ENCODE measurements at places on chromosomes 2 and 18.

DNA sequence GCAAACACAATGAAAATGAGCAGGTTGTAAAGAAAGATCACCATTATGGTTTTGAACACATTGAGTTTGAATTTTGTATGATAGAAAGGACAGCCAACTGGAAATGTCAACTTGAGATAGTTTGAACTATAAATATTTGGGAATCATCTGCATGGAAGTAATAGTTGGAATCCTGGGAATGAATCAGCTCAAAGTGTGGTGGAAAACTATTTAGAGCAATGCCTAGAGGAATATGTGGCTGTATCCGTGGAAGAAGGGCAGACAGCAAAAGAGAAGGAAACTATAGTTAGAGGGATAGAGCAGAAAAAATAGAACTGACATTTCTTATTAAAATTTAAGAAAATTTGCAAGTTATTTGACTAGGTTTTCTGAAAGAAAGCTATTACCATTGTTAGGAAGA, 112.5 kb upstream of the OTX1 start:
- DNase-seq: no peak

DNA sequence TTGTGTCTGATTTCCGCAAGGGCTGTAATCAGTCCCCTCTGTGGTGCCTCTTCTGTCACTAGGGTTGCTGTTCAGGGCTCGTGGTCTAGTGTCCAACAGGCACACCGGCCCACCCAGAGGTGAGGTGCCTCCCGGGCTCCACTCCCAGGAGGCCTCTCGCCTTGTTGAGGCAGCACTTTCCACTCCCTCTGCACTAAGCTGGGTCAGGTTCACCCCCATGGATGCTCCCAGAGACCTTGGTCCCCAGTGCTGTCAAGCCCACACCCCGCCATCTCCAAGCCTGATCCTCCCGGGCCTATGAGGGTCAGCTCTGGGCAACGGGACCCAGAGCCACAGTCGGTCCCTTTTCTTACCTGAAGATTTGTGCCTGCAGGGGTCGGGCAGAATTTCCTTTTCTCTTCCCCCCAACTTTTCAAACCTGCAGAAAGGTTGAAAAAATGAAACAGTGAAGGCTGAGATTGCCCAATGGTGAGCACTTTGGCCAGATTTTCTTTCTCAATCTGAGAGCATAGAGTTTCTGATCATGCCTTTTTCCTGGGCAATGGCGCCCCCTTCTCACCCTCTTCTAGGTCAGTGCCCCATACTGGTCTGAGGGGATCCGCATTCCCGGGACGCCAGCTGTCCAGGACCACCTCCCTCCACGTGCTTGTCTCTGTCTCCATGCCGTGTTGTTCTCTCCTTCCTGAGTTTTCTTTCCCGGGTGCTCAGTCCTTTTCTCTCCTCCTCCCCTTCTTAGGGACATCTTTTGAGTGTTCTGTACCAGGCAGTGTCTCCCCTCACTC, 148.0 kb downstream of the ASB1 start:
- DNase-seq: no peak

DNA sequence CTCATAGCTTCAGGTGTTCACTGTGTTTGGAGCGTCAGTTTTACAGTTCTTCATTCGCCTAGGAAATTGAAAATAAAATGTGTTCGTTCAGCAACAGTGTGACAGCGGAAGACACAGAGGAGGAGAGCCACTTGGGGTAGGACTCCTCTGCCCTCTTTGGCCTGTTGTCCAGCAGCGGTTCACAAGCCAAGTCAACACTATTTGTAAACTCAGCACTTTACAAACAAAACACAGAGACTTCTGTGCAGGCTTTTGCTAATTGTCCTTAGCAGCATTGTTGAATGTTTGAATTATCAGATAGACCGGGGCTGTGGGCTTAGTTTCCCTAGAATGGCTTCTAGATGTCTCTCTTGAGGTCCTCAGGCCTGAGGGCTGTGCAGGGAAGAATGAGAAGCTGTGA, 73.2 kb downstream of the TNFRSF11A start:
- DNase-seq: no peak

- DNase-seq: no peak
Measured at GRCh38 chr18:51767293-51767692, 569.8 kb upstream of the MEX3C start.

- DNase-seq: no peak
Measured at GRCh38 chr18:24094561-24094960, 44.3 kb upstream of the CABYR start.

GRCh38 chr2:120480903-120481445, 135.0 kb downstream of the INHBB start:
- no peak for DNase-seq

- no peak for DNase-seq
Measured at GRCh38 chr18:73880387-73880786, 267.2 kb downstream of the FBXO15 start.

GRCh38 chr2:67258831-67259230, 138.3 kb upstream of the ETAA1 start:
- DNase-seq: no peak

DNA sequence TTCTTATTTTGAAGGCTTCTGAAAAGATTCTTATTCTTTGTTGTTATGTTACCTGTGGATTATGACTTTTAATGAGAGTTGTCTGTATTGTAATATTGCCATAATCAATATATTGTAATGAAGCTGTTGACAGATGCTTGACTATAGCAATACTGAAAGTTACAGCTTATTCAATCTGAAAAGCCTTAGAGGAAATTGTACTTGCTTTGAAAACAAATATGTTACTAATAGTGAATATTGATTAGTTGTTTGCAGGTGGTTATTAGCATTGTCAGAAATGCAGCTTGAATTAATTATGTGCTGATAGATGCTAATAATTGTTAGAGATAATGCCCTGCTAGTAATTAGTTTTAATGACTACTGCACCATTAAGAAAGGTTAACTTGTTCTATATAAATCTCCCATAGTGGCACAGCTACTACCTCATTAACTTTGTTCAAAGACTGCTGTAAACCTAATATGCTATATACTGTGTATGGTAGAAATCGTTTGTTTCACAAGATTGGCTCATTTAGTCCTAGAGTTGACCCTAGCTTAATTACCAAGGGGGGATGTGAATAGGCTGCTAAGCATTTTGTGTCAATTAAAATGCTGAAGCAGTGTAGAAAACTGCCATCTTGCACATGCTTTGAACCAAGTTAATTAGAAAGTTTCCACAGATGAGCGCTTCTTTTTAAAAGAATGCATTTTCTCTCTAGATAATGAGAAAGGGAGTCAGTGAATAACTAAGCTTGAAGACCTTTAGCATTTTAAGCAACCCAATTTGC, 30.5 kb downstream of the SLC39A10 start:
- DNase-seq: no peak

- DNase-seq: no peak
Measured at GRCh38 chr2:10966741-10967140, 55.0 kb downstream of the KCNF1 start.

DNA sequence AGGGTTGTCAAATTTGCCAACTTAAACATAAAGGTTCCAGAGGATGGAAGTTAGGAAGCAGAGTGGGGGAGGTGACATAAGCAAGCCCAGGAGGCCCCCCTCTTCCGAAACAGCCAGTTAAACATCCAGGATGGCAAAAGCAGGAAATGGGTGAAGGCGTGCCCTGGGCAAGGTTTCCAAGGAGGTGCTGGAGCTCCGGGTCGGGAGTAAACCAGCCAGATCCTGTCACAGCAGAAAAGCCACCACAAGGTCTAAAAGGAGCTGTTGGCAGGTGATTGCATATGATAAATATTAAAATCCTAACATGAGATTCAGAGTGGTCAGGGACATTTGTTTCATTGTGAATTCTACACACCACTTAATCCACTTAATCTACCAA, 572.2 kb upstream of the SALL3 start:
- DNase-seq: no peak

DNA sequence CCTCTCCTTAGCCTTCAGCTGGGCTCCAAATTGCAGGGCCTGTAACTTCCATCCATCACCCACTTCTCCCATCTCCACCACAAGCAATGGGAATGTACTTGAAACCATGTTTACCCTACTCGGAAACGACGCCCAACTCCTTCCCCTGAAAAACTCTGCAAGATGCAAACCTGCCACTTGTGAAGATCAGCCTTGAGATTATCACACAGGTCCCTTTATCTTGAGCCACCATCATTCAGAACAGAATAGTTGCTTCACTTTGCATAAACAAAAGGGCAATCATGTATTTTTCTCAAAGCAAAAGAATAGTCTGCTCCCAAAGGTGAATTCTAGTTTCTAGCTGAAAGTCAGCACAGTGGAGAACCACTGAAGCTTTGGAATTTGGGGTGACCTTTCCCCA, 75.8 kb downstream of the TNFRSF11A start:
- DNase-seq: no peak

DNA sequence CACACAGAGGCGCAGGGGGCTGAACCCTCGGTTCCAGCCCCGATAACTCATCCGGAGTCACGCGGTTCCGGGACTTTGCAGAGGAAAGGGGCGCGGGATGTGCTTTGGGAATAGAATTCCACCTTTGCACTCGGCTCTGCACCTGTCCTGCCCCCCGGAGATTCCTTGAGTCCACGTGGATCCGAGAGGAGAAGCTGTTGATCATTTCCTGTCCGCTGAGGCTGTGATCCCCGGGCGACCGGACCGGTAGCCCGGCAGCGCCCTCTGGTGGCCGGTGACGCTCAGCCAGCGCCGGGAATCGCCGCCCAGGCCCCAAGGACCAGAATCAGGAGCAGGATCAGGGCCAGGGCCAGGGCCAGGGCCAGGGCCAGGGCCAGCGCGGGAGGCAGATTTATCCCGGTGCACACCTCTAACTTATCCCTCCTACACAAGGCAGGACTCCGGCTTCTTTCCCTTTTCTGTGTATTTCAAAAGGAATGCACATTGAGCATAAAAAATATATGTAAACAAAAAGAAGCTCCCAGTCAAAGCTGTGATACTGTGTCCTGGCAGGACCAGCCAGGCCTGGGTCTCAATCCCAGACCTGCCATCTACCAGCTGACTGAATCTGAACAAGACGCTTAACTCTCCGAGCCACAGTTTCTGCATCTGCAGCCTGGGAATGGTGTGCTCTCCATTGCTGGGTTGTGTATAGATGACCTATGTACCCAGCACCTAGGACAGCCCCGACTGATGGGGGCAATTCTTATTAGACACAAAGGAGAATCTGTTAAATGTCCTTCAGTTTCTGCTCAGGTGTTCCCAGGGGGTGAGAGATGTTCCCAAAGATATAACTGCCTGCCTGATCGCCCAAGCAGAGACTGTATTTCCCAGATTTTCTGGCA, 8.5 kb upstream of the SPATA3 start:
- DNase-seq: peak; percentile 85

GRCh38 chr2:56268856-56269255, 85.1 kb downstream of the CCDC85A start:
- no peak for DNase-seq

GRCh38 chr2:163602196-163602595, 133.6 kb downstream of the FIGN start:
- no peak for DNase-seq

- no peak for DNase-seq
Measured at GRCh38 chr2:140584471-140584870, 1546.3 kb downstream of the LRP1B start.

DNA sequence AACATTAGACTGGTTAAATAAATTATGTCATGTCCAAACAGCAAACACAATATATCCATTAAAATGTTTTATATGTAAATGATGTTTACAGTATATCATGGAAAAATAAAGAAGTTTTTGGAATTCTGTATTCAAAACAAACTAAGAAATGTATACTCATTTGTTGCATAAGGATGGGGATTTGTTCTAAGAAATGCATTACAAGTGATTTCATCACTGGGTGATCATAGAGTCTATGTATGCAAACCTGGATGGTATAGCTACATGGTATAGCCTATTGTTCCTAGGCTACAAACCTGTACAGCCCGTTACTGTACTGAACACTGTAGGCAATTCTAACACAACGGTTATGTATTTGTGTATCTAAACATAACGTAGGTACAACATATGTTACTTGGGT, 35.1 kb downstream of the ARL5A start:
- no peak for DNase-seq

DNA sequence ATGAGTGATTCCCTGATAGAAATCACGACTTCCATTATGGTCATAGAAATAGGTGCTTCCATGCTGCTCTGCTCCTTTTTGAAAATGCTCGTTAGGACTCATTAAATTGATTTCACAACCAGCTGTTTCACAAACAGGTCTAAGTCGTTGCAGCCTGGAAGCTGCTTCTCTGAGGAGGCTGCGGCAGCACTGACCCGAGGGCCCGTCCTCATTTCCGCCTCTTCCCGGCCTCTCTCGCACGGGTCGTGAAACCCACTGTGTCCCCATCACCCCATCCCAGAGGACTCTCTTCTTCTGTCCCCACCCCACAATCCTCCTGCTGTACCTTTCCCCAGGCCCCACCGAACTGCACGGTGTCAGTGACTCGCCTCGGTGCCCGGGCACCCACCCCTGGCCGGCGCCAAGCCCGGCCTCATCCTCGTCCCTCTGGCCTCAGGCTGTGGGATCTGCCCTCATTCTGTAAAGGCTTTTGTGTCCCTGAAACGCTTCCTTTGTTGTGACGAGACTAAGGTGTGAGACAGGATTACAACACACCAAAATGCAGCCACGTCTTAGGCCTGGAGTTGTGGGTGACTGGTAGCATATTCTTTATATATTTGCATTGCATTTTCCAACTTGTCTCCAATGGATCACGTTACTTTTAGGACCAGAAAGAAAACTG, 112.7 kb upstream of the CTDP1 start:
- DNase-seq: peak; percentile 12

- no peak for DNase-seq
Measured at GRCh38 chr18:5253910-5254309, 41.6 kb downstream of the ZBTB14 start.

DNA sequence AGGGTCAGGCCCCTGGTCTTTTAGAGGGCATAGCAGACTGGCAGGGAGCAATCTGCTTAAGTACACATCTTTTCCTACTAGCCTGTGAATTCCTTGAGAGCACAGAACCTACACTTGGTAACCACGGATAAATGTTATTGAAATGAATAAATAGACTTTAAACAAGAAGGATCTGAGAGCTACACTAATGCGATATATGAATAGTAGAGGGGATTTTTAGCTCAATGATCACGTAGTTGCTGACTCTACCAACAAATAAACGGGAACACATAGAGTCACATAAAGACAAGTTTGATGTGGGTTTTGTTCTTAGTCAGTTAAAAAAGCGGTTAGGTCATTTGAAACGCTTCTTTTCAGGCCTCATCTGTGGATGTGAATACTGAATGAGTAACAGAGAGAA, 290.3 kb upstream of the CCDC68 start:
- DNase-seq: no peak

- no peak for DNase-seq
Measured at GRCh38 chr2:46411985-46412384, 67.4 kb upstream of the TMEM247 start.

GRCh38 chr2:85905187-85905666, 16.4 kb upstream of the ST3GAL5 start:
- no peak for DNase-seq

GRCh38 chr2:135667045-135667444, 74.6 kb upstream of the UBXN4 start:
- no peak for DNase-seq

All from lower lobe of right lung (tissue), 2 donors.